ENCODE measurements at places on chromosomes 1 and 21.

GRCh38 chr1:94872771-94873495 is 52.8 kb downstream of the SLC44A3 start:
- no peak for DNase-seq

DNA sequence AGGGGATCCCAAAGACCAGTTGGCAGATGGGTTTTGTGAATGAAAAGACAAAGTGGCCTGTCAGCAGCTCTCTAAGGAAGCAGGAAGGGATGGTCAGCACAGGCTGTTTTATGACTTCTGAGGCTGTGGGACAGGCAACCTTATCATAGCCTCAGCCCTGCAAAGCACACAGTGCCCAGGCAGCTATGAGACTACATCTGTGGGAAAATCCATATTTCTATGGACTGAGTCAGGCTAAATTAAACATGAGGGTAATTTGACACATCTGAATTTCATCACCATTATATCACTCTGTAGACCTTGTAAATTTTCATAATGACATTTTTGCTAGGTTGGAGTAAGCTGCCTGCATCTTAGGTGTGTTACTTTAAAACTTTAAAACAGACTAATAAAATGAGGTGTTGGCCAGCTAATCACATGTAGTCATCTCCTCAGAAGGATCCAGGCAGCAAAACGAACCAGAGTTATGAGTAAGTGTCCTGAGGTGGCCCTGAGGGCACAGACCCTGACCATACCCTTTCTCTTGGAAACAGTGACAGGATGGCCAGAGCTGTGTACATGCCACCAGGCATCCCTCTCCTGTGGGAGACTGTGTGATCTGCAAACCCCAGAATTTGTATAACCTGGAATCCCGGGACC is 14.6 kb downstream of the NGF start:
- DNase-seq, result no peak

DNA sequence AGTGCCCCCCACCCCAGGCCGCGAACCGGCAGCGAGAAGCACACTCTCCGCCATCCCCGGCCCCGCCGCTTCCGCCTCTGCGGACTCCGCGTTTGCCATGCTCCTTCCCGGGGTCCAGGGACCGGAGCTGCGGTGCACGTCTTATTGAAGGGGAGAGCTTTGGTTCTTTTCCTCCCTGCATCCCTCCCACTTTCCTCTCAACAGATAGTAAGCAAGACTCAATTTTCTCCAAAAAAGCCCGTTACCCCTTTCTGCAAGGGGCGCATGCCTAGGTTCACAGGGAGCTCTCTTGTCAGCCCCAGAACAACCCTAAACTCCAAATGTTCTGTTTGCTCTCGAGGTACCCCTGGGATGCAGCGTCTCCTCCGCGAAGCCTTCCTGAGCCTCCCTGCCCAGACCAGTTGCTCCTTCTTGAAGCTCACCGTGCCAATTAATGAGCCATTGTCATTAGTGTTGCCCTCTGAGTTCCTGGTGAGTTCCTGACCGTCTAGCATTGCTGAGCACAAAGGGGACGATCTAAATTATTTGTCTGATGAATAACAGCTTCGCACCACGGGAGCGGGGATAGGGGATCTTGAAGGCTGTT is 8.1 kb downstream of the FOXD3 start:
- no peak for DNase-seq

DNA sequence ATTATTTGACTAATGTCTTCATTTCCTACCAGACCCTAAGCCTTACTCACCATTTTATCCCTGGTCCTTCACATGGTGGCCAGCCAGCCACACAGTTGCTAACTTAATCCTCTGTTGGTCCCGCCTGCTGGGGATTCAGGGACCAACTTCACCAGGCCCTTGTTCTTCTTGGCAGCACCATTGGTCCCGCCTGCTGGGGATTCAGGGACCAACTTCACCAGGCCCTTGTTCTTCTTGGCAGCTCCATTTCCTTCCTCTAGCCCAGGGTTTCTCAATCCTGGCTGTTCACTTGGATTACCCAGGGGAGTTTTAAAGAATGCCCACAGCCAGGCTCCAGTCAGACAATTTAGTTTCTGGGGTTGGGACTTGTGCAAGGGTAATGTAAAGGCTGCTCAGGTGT is 233.1 kb upstream of the CSF3R start:
- DNase-seq, result no peak

GRCh38 chr1:106836708-106837107 is 219.8 kb upstream of the PRMT6 start:
- no peak for DNase-seq

GRCh38 chr1:94383966-94384408 is 34.2 kb upstream of the ABCD3 start:
- DNase-seq, result no peak

- DNase-seq, result peak; percentile 61
These were observed 161.4 kb downstream of the SLC35F3 start for GRCh38 chr1:234065794-234066447.

GRCh38 chr1:89941110-89941766 is 53.7 kb upstream of the ZNF326 start:
- peak; percentile 32 for DNase-seq

DNA sequence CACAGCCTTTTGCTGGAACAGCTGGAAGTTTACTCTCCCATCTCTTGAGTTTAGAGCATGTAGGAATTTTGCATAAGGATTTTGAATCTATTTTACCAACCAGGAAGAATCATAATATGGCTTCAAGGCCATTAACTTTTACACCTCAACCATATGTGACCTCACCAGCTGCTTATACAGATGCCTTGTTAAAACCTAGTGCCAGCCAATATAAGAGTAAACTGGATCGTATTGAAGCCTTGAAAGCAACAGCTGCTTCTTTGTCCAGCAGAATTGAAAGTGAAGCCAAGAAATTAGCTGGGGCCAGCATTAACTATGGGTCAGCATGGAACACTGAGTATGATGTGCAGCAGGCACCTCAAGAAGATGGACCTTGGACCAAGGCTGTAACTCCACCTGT is 65.4 kb downstream of the CEP350 start:
- DNase-seq, result no peak

GRCh38 chr1:7652061-7652460 is 119.0 kb upstream of the VAMP3 start:
- no peak for DNase-seq

- no peak for DNase-seq
These were observed 427.1 kb downstream of the PCP4 start for GRCh38 chr21:40294345-40294744.

DNA sequence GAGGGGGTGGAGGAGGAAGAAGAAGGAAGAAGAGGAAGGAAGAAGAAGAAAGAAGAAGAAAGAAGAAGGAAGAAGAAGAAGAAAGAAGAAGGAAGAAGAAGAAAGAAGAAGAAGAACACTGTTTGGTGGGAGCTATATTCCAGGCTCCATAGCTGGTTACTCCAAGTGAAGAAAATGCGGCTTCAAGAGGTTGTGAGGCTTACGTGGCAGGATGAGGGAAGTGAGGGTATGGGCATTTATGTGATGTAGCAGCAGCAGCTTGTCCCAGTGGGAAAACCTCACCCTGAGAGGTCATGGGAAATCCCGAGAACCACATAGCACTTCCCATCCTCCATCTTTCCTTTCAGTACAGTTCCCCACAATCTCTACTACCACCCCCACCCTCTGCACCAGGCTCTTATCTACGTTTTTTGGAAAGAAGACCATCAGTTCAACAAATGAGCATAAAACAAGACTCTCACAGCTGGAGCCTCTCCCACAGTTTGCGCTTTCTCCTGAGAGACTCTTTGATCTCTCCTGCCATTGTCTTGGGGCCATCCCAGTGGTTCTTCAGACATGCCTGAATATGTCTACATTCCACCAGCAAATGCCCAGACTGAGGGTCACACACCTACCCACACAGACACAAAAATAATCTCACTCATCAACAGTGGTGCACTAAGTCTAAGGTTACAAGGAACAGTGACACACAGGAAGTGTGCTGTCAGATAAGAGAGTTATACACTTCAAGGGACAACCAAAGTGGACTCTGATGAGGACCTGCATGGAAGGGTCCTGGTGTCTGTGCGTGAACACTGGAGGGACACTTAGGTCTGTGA is 77.9 kb upstream of the KCNJ15 start:
- no peak for DNase-seq

GRCh38 chr1:18440385-18441226 is 40.1 kb upstream of the KLHDC7A start:
- no peak for DNase-seq

GRCh38 chr21:35922618-35923017 is 137.7 kb downstream of the SETD4 start:
- no peak for DNase-seq

All from CD4-positive, alpha-beta T cell treated with Interleukin-4 for 4 hours (primary cell).